Spleen (tissue), 13 donors: ENCODE measurements at places on chromosomes 6 and 20. TPM values are rescaled to one million over a fixed set of nuclear protein-coding genes. Genes with fewer than 3 reads are reported as not detected.

Gene FNDC11
- total RNA-seq = 0.33 TPM

DNA sequence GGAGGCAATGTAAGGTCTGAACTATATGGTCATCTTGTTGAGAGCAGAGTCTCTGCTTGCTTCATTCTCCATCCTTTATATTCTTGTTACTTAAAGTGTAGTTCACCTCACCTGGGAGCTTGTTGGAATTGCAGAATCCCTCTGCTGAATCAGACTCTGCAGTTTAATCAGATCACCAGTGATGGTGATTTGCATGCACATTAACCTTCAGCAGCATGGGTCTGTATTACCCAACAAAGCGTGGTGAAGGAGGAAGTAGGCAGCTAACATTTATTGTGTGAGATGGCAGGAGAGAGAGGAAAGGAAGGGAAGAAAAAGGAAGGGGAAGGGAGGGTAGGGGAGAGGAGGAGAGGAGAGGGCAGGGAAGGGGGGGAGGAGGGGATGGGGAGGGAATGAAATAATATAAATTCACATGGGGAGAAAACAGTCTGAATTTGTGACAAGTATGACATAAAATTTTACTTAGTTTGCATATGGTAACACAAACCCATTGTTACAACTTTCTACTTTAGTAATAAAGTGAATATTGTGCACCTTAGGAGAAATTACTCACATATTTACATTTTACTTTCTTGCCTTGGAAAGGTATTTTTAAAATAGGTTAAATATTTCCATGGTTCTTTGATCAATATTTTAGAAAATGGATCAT, 740.7 kb downstream of the DHX35 start:
- no peak for DNase-seq

DNA sequence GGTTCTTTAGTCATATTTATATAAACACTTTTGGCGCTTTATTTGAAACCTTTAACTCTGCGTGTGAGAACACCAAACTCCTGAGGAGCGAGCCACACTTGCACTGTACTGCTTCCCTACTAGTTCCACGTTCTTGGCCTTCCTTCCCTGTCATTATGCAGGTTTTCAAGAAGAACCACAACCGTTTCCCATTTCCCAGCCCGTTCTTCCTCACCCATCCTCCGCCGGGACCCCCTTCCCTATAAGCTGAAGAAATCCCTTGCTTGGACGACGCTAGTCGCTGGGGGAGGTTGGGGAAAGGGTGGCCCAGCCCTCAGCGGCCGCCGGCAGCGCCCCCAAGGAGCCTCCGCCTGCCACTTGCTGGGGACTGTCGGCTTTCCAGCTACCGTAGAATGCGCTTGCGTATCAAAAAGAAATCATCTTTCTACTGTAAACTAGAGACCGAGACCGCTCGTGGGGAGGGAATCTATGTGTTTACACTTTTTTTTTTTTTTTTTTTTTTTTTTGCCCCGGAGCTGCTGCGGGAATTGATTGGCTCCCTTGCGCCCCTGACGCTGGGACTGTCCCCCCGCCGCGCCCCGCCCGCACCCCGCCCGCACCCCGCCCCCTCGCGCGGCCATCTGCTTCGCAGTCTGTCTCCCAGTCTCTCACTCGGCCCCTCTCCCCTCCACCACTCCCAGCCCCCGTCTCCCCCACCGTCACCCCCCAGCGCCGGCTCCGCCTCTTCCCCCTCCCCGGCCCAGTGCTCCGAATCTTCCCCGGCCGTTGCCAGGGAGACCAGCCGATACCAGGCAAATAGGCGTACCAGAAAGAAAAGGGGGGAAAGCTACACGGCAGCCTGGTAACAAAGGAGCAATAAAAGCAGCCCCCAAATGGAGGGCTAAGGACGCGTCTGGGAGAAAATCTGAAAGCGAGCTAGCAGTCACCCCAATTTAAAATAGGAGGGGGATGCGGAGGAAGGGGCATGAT, 2.3 kb upstream of the MARCKS start:
- DNase-seq = peak; percentile 93

GRCh38 chr6:21610341-21610740, 16.8 kb downstream of the SOX4 start:
- no peak for DNase-seq

Gene SLC17A4
- total RNA-seq = not detected

- no peak for DNase-seq
These were observed 239.1 kb downstream of the HDGFL1 start for GRCh38 chr6:22808466-22808865.

GRCh38 chr6:27575594-27576361, 102.9 kb upstream of the ZNF184 start:
- DNase-seq = no peak

Gene NKX2-4
- not detected for total RNA-seq

DNA sequence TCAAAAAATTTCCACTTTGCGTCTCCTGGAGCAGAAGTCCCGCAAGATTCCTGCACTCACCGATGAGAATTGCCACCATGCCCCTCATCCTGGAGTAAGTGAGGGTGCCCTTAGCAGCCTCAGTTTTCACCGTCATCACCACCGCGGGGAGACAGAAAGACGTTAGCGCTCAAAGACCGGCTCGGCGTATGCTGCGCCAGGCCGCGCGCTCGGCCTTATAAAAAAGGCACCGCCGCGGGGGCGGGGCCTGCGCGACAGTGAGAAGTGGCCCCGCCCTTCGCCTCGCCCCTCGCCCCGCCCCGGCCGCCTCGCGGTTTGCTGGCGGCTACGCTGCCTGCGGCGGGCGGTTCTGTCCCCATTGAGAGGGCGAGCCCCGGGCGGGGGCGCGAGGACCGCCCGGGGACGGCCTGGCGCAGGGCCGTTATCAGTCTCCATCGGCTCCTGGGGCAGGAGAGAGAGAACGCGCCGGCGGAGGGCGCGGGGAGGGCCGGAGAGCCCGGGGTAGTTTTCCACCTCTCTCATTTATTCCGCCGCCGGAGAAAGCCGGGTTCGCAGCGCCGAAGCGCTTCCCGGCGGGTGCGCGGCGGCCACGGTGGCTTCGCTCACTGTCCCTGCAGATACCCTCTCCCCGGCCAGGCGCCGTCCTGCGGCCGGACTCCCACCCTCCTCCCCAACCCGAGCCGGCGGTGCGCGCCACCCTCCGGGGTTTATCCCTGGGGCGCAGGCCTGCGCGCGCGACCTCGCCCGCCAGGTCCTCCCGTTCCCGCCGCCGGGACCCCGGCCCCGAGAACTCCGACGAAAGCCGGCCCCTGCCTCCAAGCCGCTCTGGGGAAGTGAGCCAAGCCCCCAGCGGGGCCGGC, 122.5 kb upstream of the SLC2A12 start:
- DNase-seq = peak; percentile 99

GRCh38 chr6:129638686-129639085, 71.3 kb downstream of the ARHGAP18 start:
- no peak for DNase-seq
